ENCODE measurements at places on chromosomes 1 and 21.

GRCh38 chr1:236103646-236104218, 38.6 kb upstream of the GPR137B start:
- peak; percentile 73 for DNase-seq

DNA sequence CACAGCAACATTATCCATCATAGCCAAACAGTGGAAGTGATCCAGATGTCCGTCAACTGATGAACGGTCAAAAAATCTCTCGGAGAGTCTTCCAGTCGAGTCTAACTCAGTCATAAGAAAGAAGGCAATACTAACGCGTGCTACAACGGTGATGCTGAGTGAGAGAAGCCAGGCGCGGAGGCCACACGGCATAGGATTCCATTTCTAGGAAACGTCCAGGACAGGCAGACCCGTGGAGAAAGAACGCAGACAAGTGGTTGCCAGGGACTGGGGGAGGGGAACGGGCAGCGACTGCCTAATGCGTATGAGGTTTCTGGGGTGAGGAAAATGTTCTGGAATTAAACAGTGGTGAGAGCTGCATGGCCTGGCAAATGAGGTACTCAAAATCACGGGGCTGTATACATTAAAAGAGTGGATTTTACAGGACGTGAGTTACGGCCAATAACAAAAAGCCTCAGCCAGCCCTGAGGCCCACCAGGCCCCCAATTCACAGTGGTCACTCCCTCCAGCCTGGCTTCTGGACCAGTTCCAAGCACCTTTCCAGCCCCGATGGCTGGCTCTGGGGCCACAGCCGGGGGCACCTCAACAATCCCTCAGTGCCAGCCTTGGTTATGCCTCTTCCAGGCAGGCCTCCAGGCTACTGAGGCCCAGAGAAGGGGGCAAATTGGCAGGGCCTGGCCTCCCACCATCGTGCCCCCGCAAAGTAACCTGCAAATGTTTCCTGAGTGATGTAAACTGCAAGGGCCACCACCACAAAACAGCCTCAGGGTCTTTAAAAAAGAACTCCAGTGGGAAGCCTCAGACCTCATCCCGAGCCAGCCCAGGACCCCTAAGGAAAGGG, 3.4 kb downstream of the WNT9A start:
- no peak for DNase-seq

DNA sequence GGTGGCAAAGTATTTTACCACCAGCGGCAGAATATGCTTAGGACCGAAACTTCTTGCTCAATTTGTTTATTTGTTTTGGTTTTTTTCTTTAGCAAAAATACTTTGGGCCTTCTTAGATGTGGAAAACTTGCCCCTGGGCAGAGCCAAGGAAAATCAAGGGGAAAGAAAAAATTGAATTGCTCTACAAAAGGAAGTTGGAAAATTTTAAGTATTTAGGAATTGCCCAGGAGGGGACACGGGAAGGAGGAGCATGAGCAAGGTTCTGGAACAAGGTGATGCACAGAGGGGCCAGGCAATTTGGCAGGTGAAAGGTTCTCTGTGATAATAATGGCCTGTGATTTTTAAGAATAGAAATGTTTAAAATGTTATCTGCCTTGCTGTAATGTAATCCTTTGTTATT, 28.6 kb downstream of the SGIP1 start:
- no peak for DNase-seq

DNA sequence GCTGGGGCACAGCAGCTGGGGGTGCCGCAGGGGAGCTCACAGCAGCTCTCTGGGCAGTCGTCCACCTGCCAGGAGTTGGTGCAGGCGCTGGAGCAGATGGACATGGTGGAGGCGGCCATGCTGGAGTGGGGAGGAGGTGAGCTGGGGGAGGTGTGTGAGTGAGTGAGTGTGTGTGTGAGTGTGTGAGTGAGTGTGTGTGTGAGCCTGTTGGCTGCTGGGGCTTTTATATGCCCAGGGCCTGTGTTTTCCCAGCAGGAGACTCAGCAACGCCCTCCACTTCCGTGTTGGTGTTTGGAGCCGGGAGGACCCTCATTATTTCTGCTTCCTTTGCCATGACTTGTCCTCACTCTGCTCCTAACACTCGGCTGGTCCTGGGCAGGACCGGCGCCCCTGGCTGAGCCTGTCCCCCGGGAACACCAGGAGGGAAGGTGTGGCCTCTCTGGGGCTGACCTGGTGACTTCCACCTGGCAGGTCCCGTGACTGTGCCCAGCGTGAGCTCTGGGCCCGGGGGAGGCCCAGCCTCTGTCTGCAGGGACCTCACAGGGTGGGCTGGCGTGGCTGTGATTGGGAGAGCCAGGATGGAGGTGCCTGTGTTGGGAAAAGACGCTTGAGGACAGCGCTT, at the start of gene KRTAP10-2:
Gene KRTAP10-2 (minus strand): TSS at position 166 of the 622 bp plus-strand sequence. CDS start 47 bp downstream, at position 119.
- DNase-seq, result no peak

DNA sequence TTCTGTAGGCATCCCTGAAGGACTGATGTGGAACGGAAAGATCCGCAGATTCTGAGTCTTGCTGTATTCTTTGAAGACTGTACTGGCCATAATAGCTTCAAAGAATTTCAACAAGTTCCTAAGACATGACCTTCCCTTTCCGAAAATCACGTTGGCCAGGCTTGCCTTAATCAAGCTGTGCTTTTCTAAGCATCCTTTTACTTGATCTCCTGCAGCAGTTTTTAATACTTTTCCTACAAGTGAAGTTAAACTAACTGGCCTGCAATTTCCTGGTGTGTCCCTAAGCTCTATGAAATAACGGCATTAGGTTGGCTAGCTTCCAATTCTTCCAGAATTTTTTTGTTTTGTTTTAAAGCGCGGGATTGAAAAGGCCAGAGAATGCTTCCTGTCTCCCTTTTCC, 40.3 kb downstream of the SPAG17 start:
- DNase-seq, result no peak

- no peak for DNase-seq
These were observed 24.2 kb upstream of the SYDE2 start for GRCh38 chr1:85224734-85225623.

DNA sequence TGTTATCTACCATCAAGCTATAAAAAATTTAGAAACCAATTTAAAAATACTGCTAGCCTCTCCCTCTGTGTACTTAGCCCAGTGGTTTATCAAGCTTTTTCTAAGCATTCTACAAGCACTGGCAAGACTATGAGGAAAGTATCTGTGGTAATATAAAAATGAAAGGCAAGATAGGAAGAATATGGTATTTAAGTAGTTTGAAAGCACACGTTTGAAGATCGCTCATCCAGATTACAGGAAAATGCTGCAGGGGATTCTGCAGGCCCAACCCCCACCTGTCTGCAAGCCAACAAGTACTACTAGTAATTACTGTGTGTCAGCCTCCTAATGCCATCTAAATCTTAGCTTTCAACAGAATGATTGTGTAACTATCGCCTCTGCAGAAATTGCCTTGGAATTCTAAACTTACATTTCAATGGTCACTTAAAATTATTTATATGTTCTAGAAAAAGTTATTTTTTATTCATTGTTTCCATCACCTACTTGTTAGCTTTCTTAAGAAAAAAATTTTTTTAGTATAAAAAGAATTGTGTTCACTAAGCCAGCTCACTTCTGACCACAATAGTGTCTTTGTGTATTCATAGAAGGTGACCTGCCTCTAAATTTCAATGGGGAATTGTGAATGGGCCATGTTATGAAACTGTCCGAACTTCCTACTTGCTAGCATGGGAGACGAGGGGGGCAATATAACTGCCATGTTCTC, 8.5 kb downstream of the ERRFI1 start:
- no peak for DNase-seq

- peak; percentile 50 for DNase-seq
These were observed 164.2 kb upstream of the C1orf21 start for GRCh38 chr1:184222652-184223052.

DNA sequence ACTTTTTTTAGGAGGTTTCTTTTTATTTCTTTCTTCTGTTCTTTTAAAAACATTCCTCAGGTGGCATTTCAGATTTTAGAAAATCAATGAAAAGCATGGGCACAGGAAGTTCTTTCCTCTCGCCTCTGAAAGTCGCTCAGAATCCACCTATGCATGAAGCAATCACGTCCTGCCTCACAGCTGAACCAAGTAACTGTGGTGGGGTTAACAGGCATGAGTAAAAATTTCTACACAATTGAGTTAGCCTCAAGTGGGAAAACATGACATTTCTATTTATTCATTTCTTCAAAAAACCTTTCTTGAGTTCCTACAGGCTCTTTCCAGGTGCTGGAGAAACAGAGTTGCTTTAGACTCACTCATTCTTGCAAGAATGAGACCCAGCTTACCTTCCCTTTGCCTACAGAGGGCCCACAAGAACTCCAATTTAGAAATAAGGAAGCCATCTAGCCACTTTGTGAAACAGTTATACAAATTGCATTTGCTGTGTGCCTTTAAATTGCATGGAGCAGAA, 508.9 kb upstream of the PKN2 start:
- DNase-seq, result no peak

DNA sequence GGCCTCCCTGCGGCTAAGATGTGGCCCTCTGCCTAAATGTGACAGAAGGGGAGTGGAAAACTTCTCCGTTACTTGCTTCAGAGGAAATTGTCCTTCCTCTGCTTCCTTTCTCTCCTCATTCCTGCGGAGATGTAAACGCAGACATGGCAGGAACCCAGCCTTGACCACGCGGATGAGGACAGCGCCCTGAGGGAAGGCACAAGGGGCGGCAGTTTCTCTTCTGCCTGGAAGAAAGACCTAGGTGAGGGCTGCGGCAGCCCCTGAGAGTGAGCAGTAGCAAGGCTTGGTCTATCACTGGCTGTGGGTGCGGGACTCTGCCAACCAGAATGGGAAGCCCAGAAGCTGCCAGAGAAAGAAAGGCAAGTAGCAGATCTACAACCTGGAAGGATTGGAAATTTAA, 14.0 kb upstream of the CTPS1 start:
- no peak for DNase-seq

- DNase-seq, result no peak
These were observed 294.1 kb downstream of the SIPA1L2 start for GRCh38 chr1:232335741-232336293.

GRCh38 chr1:31772669-31773248, 8.6 kb upstream of the ADGRB2 start:
- DNase-seq, result no peak

GRCh38 chr1:48767975-48768510, 8.6 kb downstream of the BEND5 start:
- no peak for DNase-seq

DNA sequence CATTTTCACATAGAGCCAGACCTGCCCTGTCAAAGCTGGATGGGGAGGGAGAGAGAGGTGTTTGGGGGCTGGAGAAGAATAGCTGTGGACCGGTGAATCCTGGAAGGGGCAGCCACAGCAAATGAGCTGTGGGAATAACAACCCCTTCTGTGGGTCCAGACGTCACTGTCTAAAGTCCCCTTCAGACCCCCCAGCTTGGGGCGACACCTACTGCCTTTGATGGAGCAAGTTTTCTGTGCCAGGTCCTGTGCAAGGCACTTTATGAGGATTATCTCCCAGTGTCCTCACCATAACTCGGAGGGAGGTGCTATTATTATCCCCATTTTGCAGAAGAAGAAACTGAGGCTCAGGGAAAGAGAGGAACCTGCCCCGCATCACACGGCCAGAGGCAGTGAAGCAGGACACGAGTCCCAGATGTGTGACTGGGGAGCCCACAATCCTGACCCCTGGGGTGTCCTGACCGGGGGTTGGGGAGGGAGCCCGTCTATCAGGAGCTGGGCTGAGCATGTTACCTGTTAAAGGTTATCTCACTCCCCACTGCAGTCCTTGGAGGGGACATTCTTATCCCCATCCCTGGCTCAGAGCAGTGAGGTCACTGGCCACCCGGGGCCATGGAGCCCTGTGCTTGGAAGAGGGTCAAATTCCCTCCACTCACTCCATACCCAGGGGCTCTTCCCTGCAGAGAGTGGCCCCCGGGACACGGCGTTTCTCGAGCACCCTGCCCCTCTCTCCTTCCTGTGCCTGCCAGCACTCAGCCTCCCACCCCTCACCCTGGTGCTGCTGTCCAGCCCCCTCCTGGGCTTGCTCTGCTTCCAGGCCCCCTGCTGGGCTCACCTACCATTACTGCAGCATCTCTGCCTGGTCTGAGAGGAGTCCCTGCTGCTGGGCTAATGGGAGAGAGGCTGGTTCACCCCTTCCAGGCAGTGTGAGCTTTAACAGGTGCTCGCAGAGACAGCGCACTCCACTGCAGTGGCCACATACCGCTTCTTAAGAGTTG, 132.9 kb downstream of the PTPRU start:
- DNase-seq, result no peak

DNA sequence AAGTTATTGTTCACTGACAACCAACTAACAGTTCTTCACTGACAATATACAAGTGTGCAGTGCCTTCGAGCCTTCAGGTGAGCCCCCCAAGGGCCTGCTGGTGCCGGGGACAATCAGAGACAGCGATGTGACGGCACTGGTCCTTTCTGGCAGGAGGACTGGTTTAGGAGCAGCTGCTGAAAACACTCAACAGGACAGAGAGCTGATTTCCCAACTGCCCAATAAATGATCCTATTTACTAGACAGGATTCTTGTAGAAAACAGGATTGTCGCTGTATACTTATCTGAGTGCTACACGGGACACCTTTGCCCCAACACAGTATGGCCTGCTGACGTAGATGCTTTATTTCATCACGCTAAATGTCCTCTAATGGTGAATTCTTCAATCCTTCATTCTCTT, 65.4 kb downstream of the TP53BP2 start:
- DNase-seq, result no peak

DNA sequence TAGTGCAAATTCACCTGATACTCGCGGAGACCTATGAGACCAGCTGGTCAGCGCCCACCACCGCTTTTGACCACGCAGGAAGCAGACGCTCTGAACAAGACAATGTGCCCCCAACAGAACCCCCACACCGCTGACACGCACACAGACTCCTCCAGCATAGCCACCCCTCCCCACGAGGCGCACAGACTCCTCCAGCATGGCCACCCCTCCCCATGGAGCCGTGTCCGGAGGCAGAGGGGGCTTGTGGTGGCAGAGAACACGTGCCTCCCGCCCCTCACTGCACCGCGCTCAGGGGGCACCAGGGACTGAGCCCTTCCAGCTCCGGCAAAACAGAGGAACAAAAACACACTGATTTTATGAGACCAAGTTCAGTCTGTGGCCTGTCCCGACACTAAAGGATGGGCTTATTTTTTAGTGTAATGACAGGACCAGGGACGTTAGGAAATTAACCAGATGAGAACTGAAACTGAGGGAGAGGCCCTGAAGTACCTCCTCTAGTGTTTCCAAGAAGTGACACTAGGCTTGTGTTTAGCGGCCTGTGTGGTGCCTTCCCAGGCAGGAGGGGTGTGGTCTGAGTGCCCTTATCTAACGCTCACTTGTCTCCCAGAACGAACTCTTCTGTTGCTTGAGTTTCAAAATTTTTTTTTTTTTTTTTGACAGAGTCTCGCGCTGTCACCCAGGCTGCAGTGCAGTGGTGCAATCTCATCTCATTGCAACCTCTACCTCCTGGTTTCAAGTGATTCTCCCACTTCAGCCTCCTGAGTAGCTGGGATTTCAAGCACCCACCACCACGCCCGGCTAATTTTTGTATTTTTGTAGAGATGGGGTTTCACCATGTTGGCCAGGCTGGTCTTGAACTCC, 10.0 kb upstream of the AGPAT3 start:
- peak; percentile 40 for DNase-seq

Data from CD4-positive, alpha-beta T cell treated with Interleukin-17A for 1 hour (primary cell).